ENCODE measurements at places on chromosomes 12 and 14.

DNA sequence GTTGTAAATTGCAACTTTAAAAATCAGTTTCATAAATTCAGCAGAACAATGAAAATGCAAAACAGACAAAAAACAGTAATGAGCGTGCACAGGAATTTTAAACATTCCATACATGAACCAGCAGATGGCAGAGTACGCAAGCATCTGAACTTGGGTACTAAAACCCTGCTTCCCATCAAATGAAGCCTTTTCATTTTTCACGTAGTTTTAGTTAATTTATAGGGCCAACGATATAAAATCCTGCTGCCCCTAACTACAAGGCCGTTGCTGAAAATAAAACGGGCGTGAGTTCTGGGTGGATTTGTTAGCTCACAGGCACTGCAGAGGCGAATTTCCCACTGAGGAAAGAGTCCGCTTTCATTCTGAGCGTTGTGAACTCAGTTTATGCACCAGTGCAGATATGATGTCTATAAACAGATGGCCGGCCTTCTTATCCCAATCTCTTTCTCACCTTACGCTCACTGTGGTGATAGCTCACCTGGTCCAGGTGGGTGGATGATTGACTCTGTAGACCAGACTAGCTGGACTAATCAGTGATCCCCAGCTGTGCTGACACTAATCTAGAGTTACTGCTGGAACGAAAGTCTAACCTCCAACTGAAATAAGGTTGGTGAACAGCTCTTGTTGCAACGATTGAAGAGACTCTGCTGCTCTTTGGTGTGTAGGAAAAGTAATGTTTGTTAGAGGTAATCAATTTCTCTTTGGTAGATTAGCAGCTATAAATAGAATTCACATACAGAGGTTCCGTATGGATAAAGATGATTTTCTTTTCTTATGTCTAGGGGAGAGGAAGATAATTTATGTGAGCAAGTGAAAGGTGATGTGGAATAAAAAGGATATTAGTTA is 89.2 kb downstream of the PDZRN4 start:
- DNase-seq, result no peak

DNA sequence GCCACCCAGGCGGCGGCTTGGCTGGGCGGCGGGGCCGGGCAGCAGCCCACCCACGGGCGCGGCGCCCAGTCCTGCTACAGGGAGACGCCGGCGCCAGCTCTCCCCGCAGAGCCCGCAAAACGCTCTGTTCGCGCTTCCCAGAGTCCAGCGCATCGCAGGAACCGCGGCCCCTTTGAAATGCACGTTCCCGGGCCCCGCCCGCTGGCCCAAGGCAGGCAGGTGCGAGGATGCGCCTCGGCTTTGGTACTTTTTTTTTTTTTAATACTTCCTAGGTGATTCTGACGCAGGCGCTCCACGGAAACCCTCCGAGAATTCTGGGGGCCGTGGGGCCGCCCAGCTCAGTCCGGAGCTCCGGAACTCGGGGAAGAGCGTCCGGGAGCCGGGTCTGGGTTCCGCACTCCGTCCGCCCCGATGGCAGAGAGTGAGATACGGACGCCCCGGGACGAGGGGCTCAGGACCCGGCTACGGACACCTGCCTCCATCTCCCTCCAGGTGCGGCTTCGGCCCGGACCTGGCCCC is 483 bp downstream of the POC1B start:
- DNase-seq, result no peak

DNA sequence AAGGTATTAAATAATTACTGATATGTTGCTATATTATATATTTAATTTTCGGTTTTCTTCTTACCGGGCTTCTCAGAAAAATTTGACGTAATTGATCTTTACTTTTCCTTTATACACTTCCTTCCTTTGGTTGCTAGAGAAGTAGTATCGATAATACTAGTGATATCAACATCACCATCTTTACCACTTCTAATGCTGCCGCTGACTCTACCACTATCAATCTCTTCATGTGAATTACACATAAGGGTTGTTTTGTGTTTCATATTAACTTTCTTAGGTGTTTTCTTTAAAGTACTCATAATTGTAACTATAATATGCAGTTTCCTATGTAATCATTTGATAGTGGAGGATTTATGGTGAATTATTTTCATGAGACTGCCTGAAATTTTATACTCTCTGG is 30.9 kb upstream of the KLRF1 start:
- no peak for DNase-seq

GRCh38 chr12:100688451-100688864 is 106.1 kb upstream of the ANO4 start:
- DNase-seq, result no peak

GRCh38 chr14:24052656-24053547 is 1.1 kb downstream of the CARMIL3 start:
- DNase-seq, result peak; percentile 20

GRCh38 chr12:78871566-78871965 is 7.0 kb downstream of the SYT1 start:
- DNase-seq, result no peak
